ENCODE measurements at places on chromosomes 2 and 18. TPM values are rescaled to one million over a fixed set of nuclear protein-coding genes. Genes with fewer than 3 reads are reported as not detected.

- DNase-seq, result no peak
These were observed at the start of gene CXCR2 for GRCh38 chr2:218125626-218126080. Gene CXCR2 (plus strand): TSS chr2:218126028. CDS start chr2:218134802, 8,774 bp downstream.

The SLC11A1 gene
- total RNA-seq, result 0.43 TPM

GRCh38 chr2:140586379-140586778 lies 1544.4 kb downstream of the LRP1B start:
- DNase-seq, result no peak

GRCh38 chr2:168518555-168519066 lies 62.5 kb downstream of the CERS6 start:
- peak; percentile 47 for DNase-seq

The DNAJC5G gene
- total RNA-seq, result 1.4 TPM

DNA sequence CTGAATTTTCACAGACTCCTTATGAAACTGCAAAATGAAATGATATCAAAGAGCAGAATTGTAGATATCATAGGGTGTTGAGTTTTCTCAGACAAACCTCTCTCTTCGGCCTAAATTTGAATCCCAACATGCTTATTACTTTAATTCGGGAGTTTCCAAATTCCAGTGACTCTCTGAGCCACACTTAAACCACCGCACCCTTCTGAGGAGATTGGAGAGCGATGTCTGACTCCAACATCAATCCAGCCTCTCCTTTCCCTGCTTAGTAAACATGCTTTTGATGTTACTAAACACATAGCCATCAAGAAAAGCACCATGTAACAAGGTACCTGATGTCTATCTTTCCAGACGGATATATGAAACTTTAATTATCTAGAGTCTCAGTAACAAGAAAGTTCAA lies 103.1 kb upstream of the ARHGAP28 start:
- no peak for DNase-seq

The KANSL1L gene
- total RNA-seq, result 17.2 TPM

The TUBA3E gene
- not detected for total RNA-seq

GRCh38 chr2:152071092-152071491 lies 27.8 kb downstream of the CACNB4 start:
- DNase-seq, result no peak

The ACSL3 gene
- total RNA-seq, result 98.1 TPM

GRCh38 chr2:174003720-174004695 lies 38.8 kb upstream of the SP3 start:
- no peak for DNase-seq

The DSG3 gene
- 0.07 TPM for total RNA-seq

GRCh38 chr2:219131327-219131726 lies 29.3 kb downstream of the NHEJ1 start:
- DNase-seq, result no peak

DNA sequence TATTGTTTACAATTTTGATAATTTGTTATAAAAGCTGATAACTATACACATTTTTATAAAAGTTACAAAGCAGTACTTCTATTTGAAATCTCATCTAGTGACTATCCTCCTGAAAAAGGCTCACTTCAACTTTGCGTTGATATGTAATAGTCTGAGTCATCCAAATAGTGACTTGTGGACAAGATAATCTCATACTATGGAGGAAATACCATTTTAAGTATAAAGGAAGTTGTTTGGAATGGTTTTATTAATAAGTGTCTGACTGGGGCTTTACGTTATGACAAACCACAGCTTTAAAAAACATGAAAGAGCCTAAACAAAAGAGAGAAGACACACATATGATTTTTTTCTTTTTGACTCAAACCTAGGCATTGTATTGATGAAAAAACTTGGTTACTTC lies 272.3 kb upstream of the COL3A1 start:
- no peak for DNase-seq

DNA sequence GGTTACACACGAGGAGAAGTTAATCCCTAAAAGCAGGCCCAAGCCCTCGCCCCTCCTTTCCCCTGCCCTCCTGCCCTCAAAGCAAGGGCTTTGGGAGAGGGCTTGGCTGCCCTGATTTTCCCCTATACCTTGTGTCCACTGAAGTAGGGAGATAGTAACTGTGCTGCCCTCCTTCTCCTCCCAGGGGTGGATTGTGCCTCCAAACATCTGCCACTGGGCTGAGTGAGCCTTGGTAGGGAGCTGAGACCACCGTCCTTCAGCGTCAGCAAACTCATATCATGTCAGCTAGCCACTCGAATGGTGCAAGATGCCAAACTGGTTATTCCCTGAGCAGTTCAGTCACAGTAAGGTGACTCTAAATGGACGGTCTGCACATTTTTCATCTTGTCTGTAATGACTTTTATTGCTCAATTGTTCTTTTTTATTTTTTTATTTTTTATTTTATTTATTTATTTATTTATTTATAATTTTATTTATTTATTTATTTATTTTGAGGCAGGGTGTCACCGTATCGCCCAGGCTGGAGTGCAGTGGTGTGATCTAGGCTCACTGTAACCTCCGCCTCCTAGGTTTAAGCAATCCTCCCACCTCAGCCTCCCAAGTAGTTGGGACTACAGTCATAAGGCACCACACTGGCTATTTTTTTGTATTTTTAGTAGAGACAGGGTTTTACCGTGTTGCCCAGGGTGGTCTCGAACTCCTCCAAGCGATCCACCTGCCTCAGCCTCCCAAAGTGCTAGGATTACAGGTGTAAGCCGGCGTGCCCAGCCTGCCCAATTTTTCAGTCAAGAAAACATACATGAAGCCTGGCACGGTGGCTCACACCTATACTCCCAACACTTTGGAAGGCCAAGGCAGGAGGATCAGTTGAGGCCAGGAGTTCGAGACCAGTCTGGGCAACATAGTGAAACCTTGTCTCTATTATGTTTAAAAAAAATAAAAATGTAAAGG lies 8.7 kb downstream of the PCBP1 start:
- DNase-seq, result no peak

GRCh38 chr2:170276925-170277629 lies 99.1 kb downstream of the MYO3B start:
- DNase-seq, result no peak

The EVA1A gene
- 4.3 TPM for total RNA-seq

DNA sequence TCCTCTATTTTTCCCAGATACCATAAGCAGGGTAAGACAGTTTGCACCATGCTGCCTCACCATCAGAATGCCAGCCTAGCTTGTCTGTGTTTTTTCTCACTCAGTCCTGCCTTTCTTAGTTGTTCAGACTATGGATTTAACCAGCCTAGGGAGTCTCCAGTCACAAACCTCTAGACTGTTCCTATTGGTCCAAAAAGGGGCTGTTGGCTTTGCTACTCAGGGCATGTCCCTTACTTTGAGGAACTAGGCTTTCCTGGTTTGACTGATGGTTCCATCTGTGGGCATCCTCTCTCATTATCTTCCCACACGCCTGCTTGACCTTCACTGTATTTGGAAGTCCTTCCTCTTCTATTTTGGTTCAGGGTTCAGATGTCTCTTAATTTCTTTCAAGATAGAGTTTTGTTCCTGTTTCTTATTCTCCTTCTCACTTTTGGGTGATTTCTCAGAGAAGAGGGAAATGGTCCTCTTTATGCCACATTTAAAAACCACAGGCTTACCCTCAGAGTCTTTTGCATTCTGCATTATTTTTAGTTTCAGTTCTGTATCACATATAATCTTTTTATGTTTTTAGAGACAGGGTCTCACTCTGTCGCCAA lies 31.3 kb upstream of the TMEM131 start:
- DNase-seq, result no peak

- DNase-seq, result no peak
These were observed 394.2 kb upstream of the SPRED2 start for GRCh38 chr2:65826567-65826966.

DNA sequence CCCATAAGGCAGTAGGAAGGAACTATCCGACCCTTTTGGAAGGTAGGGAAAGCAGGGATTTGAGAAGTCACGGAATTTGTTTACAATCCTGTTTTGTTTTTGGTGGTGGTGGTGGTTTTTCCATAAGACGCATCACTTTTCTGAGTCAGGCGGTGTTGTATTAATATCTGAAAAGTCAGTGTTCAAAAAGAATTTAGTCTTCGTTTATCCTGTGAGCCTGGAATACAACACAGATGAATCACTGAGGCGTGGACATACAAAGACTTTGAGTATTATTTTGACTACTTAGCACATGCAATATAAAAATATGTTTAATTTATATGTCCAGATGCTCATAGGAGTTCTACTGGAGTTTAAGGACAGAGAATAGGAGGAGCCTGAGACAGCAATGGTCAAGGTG lies 785 bp downstream of the ZNF892 start:
- DNase-seq, result no peak

- no peak for DNase-seq
These were observed 389.7 kb downstream of the TXNL1 start for GRCh38 chr18:56248610-56249235.

DNA sequence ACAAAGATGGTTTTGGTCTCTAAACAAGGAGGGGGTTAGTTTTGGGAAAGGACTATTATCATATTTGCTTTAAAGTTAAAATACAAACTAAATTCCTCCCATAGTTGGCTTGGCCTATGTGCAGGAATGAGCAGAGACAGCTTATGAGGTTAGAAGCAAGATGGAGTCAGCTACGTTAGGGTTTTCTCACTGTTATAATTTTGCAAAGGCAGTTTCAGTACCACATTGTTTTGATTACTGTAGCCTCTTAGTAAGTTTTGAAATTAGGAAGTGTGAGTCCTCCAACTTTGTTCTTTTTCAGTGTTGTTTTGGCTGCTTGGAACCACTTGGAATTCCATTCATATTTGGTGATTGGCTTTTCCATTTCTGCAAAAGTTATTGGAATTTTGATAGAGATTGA lies 23.4 kb downstream of the LCLAT1 start:
- DNase-seq, result no peak

DNA sequence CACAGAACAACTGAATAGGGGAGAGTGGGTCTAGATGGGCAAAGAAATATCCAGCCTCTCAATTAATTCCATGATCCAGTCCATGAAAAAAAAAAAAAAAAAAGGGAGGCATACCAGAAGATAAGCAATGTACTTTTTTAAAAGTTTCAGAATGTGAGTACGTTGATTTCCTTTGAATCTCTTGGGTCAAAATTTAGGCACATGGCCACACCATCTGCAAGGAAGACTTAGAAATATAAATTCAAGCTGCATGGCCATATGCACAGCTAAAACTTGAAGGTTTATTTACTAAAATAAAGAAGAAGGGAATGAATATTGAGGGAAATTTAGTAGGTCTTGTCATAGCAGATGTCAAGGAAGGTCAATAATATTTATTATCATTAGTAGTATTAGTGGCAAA lies 286.5 kb upstream of the CDH7 start:
- no peak for DNase-seq

GRCh38 chr2:66794070-66794469 lies 359.1 kb downstream of the MEIS1 start:
- DNase-seq, result no peak

- DNase-seq, result peak; percentile 74
These were observed 670 bp upstream of the MOCOS start for GRCh38 chr18:36186461-36187192.

GRCh38 chr2:45083175-45083574 lies 73.9 kb upstream of the SIX2 start:
- DNase-seq, result no peak

GRCh38 chr18:49819071-49819662 lies 5.8 kb upstream of the ACAA2 start:
- DNase-seq, result no peak

- DNase-seq, result no peak
These were observed 3.4 kb downstream of the CFAP65 start for GRCh38 chr2:219037783-219038499.

DNA sequence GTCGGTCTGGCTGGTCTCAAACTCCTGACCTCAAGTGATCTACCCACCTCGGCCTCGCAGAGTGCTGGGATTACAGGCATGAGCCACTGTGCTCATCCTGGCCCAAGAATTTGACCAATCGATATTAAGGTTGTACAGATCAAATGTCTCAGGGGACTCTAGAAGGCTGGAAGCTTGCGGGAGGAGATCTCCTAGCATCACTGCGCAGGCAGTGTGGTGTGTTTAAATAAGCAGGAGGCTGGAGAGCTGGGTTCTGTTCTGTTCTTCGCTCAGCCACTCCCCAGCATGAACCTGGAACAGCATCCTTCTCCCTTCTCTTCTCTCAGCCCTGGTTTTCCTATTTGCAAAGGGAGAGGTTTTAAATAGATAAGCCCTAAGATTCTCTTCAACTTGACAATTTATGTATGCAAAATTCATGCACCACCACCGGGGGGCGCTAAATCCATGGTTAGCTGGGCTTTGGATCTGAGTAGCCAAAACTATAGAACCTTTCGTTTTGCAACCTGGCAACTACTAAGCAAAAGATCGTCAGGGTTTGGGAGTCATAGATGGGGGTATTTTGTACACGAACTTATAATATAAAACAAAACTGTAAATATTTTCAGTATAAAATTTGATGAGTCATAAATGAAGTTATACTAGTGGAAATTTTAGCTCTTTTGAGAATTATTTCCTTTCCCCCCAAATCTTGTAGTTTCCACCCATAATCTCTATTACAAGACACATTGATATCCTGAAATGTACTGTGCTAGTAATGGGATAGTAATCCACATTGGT lies 60.6 kb downstream of the SLC16A14 start:
- DNase-seq, result peak; percentile 44

- no peak for DNase-seq
These were observed 3.2 kb downstream of the SMAD7 start for GRCh38 chr18:48947560-48947959.

DNA sequence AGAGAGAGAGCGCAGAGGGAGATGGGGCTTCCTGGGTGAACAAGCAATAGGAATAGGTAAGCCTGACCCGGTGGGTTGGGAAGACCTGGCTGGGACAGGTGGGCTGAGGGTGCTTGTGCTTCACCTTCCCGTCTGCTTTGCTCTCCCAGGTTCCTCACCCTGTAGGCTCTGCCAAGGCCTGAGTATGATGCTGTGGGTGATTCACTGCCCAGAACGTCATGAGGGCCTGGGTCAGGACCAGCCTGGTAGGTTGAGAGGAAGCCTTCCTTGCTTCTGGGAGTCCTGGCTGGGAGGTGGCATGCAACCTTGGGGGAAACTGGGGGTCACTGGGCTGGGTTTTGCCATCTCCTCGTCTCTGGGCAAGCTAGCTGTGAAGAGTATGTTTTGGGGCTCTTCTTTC lies 220.2 kb upstream of the APCDD1 start:
- DNase-seq, result no peak

DNA sequence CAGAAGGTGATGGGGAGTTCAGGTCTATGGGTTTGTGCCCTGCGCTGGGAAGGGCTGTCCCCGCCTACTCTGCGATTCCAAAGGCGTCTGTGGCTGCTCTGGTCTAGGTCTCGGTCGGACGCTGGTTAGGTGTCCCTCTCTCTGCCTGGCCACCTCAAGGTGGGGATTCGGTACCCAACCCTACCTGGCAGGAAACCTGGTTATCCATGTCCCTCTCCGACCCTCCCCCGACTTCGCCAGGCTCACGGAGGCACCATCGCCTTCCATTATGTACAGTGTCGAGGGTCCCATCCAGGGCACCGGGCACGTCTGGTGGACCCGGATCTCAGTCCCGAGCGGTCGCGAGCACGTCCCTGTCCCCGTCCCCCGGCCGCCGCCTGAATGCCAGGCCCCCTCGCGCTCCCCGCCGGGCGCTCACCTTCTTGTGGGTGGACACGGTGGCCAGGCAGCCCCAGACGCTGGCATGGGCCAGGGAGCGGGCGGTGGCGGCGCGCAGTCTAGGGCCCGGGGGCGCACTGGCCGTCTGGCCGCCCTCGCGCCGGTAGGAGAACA lies 628 bp downstream of the CREG2 start:
- peak; percentile 69 for DNase-seq

The DAW1 gene
- 0.84 TPM for total RNA-seq
